K562 (cell line): ENCODE measurements at places on chromosomes 13 and 19. TPM values are rescaled to one million over a fixed set of nuclear protein-coding genes. Genes with fewer than 3 reads are reported as not detected.

GRCh38 chr13:79312340-79312855, 93.7 kb downstream of the RBM26 start:
- H3K27me3 ChIP-seq: no peaks in the 10 kb centered on the region
- no peak for DNase-seq
- no peak overlapping the region for H3K27ac ChIP-seq
- peaks cover 2% of the 10 kb centered on the region; the same call in 1 of the 3 replicates for H3K4me1 ChIP-seq
- no peak overlapping the region for H3K4me3 ChIP-seq
- peaks cover 11% of the 10 kb centered on the region; the same call in 1 of the 3 replicates for H3K36me3 ChIP-seq

DNA sequence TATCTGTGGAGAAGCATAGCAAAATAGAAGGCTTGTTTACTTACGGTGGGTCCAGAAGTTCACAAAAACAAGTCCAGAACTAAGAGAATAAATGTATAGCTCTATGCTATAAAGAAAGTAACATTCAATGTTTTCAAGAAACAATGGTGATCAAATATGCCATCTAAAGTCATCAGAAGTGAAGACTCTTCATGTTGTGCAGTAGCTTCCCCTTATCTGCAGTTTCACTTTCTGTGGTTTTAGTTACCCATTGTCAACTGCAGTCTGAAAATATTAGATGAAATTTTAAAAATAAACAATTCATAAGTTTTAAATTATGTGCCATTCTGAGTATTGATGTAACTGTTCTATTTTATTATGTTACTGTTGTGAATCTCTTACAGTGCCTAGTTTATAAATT, 72.5 kb downstream of the EDNRB start:
- no peak for DNase-seq
- H3K27ac ChIP-seq: no peak overlapping the region
- no peaks in the 10 kb centered on the region for H3K4me1 ChIP-seq
- H3K27me3 ChIP-seq: no peaks in the 10 kb centered on the region
- no peaks in the 10 kb centered on the region for H3K36me3 ChIP-seq

- H3K27me3 ChIP-seq: no peaks in the 10 kb centered on the region
- H3K4me3 ChIP-seq: no peak overlapping the region
- H3K36me3 ChIP-seq: no peaks in the 10 kb centered on the region
- peaks cover 3% of the 10 kb centered on the region; the same call in 2 of the 3 replicates for H3K4me1 ChIP-seq
- no peak for DNase-seq
These were observed 17.2 kb upstream of the ZBTB7A start for GRCh38 chr19:4083677-4084546.

- H3K4me3 ChIP-seq: no peak overlapping the region
- DNase-seq: no peak
- no peak overlapping the region for H3K27ac ChIP-seq
- no peaks in the 10 kb centered on the region for H3K4me1 ChIP-seq
These were observed 89.9 kb downstream of the COL4A2 start for GRCh38 chr13:110396913-110397381.

- H3K4me3 ChIP-seq: no peak overlapping the region
- H3K36me3 ChIP-seq: peaks cover 20% of the 10 kb centered on the region; the same call in 2 of the 3 replicates
- H3K27me3 ChIP-seq: no peaks in the 10 kb centered on the region
- H3K27ac ChIP-seq: peak overlapping the region; percentile 59; the same call in 2 of the 3 replicates
- DNase-seq: no peak
These were observed 49.0 kb downstream of the BRD4 start for GRCh38 chr19:15283141-15283883.

DNA sequence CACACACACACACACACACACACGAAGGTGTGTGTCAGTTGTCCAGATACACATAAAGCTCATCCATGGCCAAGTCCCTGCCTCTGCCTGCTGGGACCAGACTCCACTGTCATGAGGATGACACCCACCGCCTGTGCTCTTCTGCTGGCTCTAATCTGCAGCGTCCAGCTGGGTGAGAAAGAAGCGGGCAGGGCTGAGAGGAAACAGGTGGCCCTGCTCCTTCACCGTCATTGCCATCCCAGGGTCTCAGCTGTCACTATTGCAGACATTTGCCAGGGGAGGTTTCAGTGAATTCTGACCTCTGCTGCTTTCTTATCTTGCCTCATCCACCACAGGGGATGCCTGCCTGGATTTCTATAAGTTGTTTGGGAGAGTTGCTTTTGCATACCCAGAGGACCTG, 31.4 kb downstream of the SCGB2B2 start:
- H3K36me3 ChIP-seq: no peaks in the 10 kb centered on the region
- no peak overlapping the region for H3K4me3 ChIP-seq
- no peak for DNase-seq
- H3K27ac ChIP-seq: no peak overlapping the region

- peaks cover 37% of the 10 kb centered on the region for H3K4me1 ChIP-seq
- H3K27ac ChIP-seq: no peak overlapping the region
- DNase-seq: no peak
- no peaks in the 10 kb centered on the region for H3K27me3 ChIP-seq
These were observed 2.9 kb upstream of the ZIC5 start for GRCh38 chr13:99974296-99974938.

DNA sequence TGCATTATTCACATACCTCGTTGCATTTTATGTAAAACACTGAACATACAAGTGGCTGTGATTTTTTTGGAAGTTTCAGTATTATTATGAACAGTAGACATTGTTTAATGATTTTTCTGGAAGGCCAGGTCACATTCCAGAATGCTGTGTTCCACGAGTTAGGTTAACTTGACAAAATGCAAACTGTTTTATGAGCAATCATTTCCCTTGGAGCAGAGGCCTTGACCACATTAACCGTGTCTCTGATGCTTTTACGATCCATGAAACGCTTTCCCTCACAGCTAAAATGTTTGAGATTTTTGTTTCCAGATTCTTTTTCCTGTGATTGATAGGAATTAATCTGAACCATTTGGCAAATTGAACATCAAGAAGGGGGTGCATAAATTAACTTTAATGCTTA, 57.8 kb downstream of the MBNL2 start:
- H3K36me3 ChIP-seq: peaks cover 19% of the 10 kb centered on the region
- no peaks in the 10 kb centered on the region for H3K27me3 ChIP-seq
- DNase-seq: no peak
- no peak overlapping the region for H3K4me3 ChIP-seq
- H3K4me1 ChIP-seq: no peaks in the 10 kb centered on the region

DNA sequence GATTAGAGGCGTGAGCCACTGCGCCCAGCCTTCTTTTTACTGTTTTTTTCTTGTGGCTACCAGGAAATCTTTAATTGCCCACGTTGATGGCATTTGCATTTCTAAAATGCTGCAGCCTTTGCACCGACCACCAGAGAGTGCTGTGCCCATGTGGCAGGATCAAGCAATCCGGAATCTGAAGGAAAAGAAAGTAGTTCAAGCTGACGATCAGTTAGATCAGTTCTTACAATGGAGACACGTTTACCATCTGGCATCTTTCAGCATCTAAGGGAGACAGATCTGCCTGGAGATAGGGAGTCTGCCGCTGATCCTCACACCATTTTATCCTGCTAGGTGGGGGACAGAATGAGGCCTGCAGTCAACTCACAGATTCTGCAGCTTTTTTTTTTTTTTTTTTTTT, 19.9 kb downstream of the TINCR start:
- H3K27me3 ChIP-seq: peaks cover 14% of the 10 kb centered on the region; the same call in 1 of the 2 replicates
- peak; percentile 47 for DNase-seq
- H3K4me3 ChIP-seq: no peak overlapping the region
- H3K4me1 ChIP-seq: no peaks in the 10 kb centered on the region

The CGB5 gene
- total RNA-seq: not detected in 2 replicates

DNA sequence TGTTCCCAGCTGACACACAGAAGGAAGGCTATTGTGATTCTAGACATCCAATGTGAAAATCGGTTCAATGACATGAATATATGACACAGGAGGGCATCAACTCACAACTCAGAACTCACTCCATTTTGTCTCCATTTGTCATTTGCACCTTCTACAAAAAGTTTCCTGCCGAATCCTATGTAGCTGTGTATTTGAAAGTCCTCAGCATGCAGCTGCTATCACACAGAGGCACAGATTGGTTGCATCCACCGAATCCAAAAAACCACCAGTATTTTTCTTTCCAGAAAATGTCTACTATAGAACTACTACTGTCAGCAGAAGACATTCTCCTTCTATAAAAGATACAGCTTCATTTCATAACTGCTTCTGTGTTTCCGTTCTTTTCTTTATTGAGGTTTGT, 13.3 kb downstream of the PCDH9 start:
- H3K27me3 ChIP-seq: no peaks in the 10 kb centered on the region
- no peak overlapping the region for H3K4me3 ChIP-seq
- no peaks in the 10 kb centered on the region for H3K36me3 ChIP-seq
- DNase-seq: no peak
- H3K27ac ChIP-seq: no peak overlapping the region

DNA sequence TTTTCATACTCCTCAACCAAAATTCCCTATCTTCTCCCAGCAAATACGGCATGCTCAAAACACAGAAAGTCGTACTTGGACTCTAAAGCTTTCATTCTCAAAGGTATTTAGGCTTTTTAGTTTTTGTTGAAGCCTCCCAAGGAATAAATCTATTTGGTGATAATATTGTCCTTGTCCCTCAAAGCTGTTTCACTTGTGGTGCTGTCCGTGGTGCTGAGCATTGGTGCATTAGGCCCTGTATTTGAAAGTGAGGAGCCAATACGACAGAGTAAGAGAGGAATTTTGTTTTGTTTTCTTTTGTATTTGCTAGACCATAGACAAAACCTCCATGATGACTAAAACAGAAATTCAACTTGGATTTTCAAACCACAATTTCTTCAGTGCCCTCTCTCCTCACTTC, 3.2 kb upstream of the LGALS13 start:
- no peaks in the 10 kb centered on the region for H3K4me1 ChIP-seq
- no peak overlapping the region for H3K27ac ChIP-seq
- no peaks in the 10 kb centered on the region for H3K36me3 ChIP-seq
- DNase-seq: peak; percentile 25
- no peak overlapping the region for H3K4me3 ChIP-seq
- no peaks in the 10 kb centered on the region for H3K27me3 ChIP-seq

GRCh38 chr13:106243011-106243565, 292.4 kb downstream of the EFNB2 start:
- DNase-seq: no peak
- no peaks in the 10 kb centered on the region for H3K27me3 ChIP-seq

GRCh38 chr13:30481241-30481760, 15.6 kb upstream of the HMGB1 start:
- H3K36me3 ChIP-seq: no peaks in the 10 kb centered on the region
- peaks cover 9% of the 10 kb centered on the region for H3K27me3 ChIP-seq
- DNase-seq: no peak
- H3K27ac ChIP-seq: no peak overlapping the region
- H3K4me1 ChIP-seq: no peaks in the 10 kb centered on the region
- no peak overlapping the region for H3K4me3 ChIP-seq

- DNase-seq: no peak
- H3K4me1 ChIP-seq: no peaks in the 10 kb centered on the region
- H3K27ac ChIP-seq: no peak overlapping the region
- H3K36me3 ChIP-seq: no peaks in the 10 kb centered on the region
These were observed 281.9 kb downstream of the SUCLA2 start for GRCh38 chr13:47719164-47719563.

GRCh38 chr13:78035500-78035899, 116.9 kb upstream of the EDNRB start:
- no peak overlapping the region for H3K4me3 ChIP-seq
- H3K36me3 ChIP-seq: no peaks in the 10 kb centered on the region
- H3K4me1 ChIP-seq: no peaks in the 10 kb centered on the region
- H3K27ac ChIP-seq: no peak overlapping the region

GRCh38 chr19:3073159-3073563, 10.9 kb upstream of the TLE5 start:
- H3K27me3 ChIP-seq: no peaks in the 10 kb centered on the region
- H3K36me3 ChIP-seq: no peaks in the 10 kb centered on the region
- peak; percentile 90 for DNase-seq
- no peak overlapping the region for H3K4me3 ChIP-seq

GRCh38 chr19:40862785-40863184, 12.5 kb upstream of the CYP2A6 start:
- H3K36me3 ChIP-seq: no peaks in the 10 kb centered on the region
- no peaks in the 10 kb centered on the region for H3K27me3 ChIP-seq
- peak overlapping the region; percentile 93 for H3K27ac ChIP-seq
- peaks cover 29% of the 10 kb centered on the region for H3K4me1 ChIP-seq
- DNase-seq: no peak

The CPB2 gene
- 0.13 and 0.16 TPM in 2 replicates for total RNA-seq

The RINL gene
- total RNA-seq: 5.9 and 6.2 TPM in 2 replicates

- H3K36me3 ChIP-seq: peaks cover 19% of the 10 kb centered on the region
- peaks cover 8% of the 10 kb centered on the region; the same call in 1 of the 2 replicates for H3K4me1 ChIP-seq
- H3K27ac ChIP-seq: peak overlapping the region; percentile 81; the same call in 2 of the 3 replicates
- no peak overlapping the region for H3K4me3 ChIP-seq
These were observed 18.8 kb upstream of the GPR183 start for GRCh38 chr13:99326012-99326411.

- no peaks in the 10 kb centered on the region for H3K27me3 ChIP-seq
- peaks cover 57% of the 10 kb centered on the region for H3K36me3 ChIP-seq
- no peak for DNase-seq
- peaks cover 24% of the 10 kb centered on the region for H3K4me1 ChIP-seq
- H3K4me3 ChIP-seq: no peak overlapping the region
These were observed 8.8 kb downstream of the GIPR start for GRCh38 chr19:45676851-45677263.

DNA sequence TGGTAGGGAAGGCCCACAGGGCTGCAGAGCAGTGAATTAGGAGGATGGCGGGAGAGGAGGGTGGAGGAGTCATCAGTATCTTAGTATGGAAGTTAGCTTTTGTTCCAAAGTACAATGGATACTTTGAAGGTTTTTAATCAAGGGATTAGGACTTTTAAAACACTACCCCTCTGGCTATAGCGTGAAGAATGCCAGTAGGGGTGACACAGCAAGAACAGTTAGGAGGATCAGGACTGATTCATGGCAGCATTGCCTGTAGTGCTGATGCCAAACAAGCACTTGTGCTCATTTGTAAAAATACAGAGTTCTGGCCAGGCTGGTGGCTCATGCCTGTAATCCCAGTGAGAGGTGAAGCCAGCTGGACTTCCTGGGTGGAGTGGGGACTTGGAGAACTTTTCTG, 46.2 kb downstream of the SKA3 start:
- no peak overlapping the region for H3K27ac ChIP-seq
- no peak overlapping the region for H3K4me3 ChIP-seq
- DNase-seq: no peak
- no peaks in the 10 kb centered on the region for H3K4me1 ChIP-seq

- H3K4me3 ChIP-seq: no peak overlapping the region
- no peaks in the 10 kb centered on the region for H3K27me3 ChIP-seq
- no peak for DNase-seq
- H3K4me1 ChIP-seq: no peaks in the 10 kb centered on the region
- no peaks in the 10 kb centered on the region for H3K36me3 ChIP-seq
- no peak overlapping the region for H3K27ac ChIP-seq
These were observed 163.0 kb upstream of the IRS2 start for GRCh38 chr13:109949397-109949796.

GRCh38 chr19:18102916-18103542, 5.5 kb downstream of the MAST3 start:
- H3K4me3 ChIP-seq: no peak overlapping the region
- no peaks in the 10 kb centered on the region for H3K36me3 ChIP-seq
- no peaks in the 10 kb centered on the region for H3K27me3 ChIP-seq

The UHRF1 gene
- 91.4 and 101 TPM in 2 replicates for total RNA-seq

The OR7D2 gene
- total RNA-seq: 0.40 and 0.49 TPM in 2 replicates

The IGFLR1 gene
- 7.8 and 12.1 TPM in 2 replicates for total RNA-seq

The PODNL1 gene
- 0.40 and 0.47 TPM in 2 replicates for total RNA-seq

The CYSLTR2 gene
- not detected in 2 replicates for total RNA-seq
